A549 treated with GW870086 at 1 μM for 4 hours (cell line): ENCODE measurements at places on chromosomes 7 and 10. TPM values are rescaled to one million over a fixed set of nuclear protein-coding genes. Genes with fewer than 3 reads are reported as not detected.

Gene CALD1
- total RNA-seq, result 82.0 to 138 TPM (median 121 TPM) in 5 replicates

Gene TMEM213
- not detected in 5 replicates for total RNA-seq

Gene PPP1R3A
- total RNA-seq, result not detected in 5 replicates

Gene CYP2C8
- not detected in 5 replicates for total RNA-seq

Gene SLC26A3
- not detected in 5 replicates for total RNA-seq

Gene GIMAP2
- total RNA-seq, result 0.08 TPM in 1 of 5 replicates, not detected in the others

Gene PON1
- 0.64 to 1.1 TPM (median 0.80 TPM) in 5 replicates for total RNA-seq

Gene CALY
- total RNA-seq, result 0.46 to 0.95 TPM (median 0.69 TPM) in 5 replicates

Gene SUN3
- not detected in 5 replicates for total RNA-seq

Gene GPNMB
- 2.5 to 4.7 TPM (median 3.4 TPM) in 5 replicates for total RNA-seq
